Kidney (tissue), 22 donors: ENCODE measurements at places on chromosomes 4 and X. TPM values are rescaled to one million over a fixed set of nuclear protein-coding genes. Genes with fewer than 3 reads are reported as not detected.

The NAA11 gene
- total RNA-seq, result not detected

GRCh38 chr4:24076811-24077210 lies 187.0 kb upstream of the PPARGC1A start:
- no peak for DNase-seq

The CABS1 gene
- not detected for total RNA-seq

- no peak for DNase-seq
Observed at GRCh38 chr4:176753049-176753448, 39.7 kb downstream of the VEGFC start.

The ACE2 gene
- total RNA-seq, result 5.5 TPM

GRCh38 chr4:148563684-148564083 lies 121.5 kb upstream of the NR3C2 start:
- DNase-seq, result no peak

The CFAP99 gene
- total RNA-seq, result 1.7 TPM

- peak; percentile 70 for DNase-seq
Observed at GRCh38 chr4:46386570-46386969, 3.4 kb downstream of the GABRA2 start.

The LNX1 gene
- total RNA-seq, result 25.6 TPM

GRCh38 chrX:12892716-12893115 lies 13.7 kb upstream of the TLR8 start:
- no peak for DNase-seq

DNA sequence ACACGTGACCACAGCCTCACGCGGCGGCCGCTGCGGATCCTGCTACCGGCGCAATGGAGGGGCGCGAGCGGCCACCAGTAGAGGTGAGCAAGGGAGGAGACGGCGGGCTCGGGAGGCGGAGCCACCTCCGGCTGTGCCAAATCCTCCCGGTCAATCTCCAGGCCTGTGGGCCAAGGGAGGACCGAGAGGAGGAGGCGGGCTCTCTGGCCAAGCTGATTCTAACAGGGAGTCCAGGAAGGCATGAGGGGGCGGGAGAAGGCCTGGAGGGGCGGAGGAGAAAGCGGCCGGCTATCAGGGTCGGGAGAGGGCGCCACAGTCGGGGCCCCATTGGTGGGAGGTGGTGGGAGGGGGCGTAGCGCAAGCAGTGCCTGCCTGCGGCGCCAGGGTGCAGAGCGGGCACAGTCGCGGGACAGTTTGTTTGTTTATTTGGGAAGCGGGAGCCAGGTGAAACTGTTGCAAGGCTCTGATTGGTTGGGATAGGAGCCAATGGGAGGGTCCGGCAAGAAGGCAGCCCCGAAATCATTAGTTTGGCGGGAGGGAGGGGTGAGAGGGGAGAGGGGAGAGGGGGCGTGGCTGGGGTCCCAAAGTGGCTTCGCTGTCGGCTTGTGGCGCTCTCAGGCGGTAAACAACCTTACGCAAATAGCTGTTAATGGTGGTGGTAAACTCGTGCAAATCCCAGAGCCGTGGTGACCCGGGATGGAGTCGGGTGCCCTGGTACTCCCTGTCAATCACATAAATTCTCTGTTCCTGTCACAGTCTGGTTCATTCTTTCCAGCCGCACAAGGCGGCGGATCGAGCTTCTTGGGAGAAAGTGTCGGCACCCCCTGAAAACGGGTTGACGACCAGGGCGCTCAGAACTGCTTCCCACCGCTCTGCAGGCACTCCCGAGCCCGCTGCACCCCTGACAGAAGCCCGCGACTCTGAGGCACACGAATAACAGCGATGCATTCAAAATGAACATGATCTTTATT lies at the start of gene IRS4:
Gene IRS4, minus strand, starts transcription at position 55 of the 971 bp plus-strand sequence.
- DNase-seq, result peak; percentile 73

The GPR173 gene
- 5.4 TPM for total RNA-seq

DNA sequence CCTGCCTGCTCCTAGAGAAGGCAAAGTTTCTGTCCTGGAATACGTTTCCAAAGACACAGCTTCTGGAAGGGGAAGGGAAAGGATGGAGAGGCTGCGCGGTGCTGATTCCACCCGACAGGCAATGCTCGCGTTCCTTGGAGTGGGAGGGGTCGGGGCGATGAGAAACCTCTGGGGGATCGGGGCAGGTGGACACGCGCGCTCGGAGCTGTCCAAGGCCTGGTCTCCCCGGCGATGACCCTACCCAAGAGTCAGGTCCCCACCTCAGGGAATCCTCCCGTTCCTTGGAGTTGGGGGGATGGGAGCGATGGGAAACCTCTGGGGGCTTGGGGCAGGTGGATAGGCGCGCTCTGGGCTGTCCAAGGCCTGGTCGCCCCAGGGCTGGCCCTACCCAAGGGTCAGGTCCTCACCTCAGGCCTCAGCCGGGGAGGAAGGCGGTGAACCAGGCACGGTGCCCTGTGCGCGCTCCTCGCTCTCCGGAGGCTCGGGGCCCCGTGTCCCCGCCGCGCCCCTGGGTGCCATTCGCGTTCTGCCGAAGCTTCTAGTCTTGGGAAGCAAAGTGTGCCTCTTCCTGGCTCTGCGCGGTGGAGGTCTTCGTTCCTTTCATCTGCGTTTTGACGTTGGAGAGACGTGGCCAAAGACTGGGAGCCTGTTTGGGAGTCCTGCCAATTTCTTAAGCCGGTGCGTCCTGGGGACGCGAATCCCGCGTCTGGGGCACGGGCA lies 10.6 kb upstream of the SHOX start:
- no peak for DNase-seq

DNA sequence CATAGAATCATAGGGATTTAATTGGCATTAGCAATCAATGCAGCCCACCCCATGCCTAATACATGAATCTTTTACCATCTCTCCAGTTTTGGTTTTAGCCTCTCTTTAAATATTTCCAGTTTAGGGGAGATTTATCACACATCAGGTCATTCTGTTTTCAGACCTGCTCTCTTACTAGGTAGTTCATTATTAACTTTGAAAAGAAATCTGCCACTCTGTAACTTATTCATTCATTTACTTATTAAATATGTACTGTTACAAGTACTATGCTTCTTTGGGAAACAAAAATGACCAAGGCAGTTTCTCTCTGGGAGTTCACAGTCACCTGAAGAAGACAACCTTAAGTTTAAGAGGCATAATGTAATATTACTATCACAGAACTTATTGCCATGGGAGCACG lies 62.1 kb downstream of the USO1 start:
- peak; percentile 14 for DNase-seq
